ENCODE measurements at places on chromosomes 1 and 21. TPM values are rescaled to one million over a fixed set of nuclear protein-coding genes. Genes with fewer than 3 reads are reported as not detected.

- DNase-seq = no peak
Measured at GRCh38 chr1:197778366-197778945, 3.2 kb upstream of the DENND1B start.

GRCh38 chr1:145997016-145997717 is 788 bp upstream of the TXNIP start:
- DNase-seq = peak; percentile 54

- DNase-seq = peak; percentile 76
Measured at GRCh38 chr1:235075048-235075776, 53.4 kb downstream of the TOMM20 start.

The APOBEC4 gene
- not detected for total RNA-seq

The KIF17 gene
- total RNA-seq = 0.77 TPM

DNA sequence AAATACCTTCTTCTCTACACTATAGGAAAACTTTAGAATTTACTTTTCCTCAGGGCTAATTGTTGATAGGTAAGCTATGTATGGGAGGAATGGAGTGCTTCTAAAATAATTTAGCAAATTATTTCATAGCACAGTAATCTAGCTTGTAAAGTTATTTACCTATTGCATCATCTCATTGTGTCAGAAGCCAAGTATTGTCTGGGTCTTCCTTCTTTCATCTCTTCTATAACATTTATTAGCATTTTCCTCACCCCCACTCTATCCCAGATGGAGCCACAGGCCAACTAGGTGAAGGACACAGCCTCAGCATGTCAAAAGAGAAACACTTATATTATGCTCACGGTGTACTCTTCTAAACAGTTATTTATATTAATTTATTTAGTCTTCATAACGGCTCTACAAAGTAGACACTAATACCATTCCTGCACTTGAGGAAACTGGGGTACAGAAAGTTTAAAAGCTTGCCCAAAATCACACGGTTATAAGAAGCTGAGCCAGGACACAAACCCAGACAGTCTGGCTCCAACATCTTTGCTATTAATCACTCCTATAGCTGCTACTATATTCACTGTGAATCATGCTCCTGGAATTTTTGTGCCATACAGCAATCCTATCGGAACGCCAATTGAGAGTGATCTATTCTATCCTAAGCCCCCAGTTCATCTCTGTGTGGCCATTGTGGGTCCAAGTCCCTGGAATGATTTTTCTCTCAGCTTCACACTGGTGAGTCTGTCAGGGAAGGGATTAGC is 43.1 kb downstream of the OR10J5 start:
- DNase-seq = no peak

DNA sequence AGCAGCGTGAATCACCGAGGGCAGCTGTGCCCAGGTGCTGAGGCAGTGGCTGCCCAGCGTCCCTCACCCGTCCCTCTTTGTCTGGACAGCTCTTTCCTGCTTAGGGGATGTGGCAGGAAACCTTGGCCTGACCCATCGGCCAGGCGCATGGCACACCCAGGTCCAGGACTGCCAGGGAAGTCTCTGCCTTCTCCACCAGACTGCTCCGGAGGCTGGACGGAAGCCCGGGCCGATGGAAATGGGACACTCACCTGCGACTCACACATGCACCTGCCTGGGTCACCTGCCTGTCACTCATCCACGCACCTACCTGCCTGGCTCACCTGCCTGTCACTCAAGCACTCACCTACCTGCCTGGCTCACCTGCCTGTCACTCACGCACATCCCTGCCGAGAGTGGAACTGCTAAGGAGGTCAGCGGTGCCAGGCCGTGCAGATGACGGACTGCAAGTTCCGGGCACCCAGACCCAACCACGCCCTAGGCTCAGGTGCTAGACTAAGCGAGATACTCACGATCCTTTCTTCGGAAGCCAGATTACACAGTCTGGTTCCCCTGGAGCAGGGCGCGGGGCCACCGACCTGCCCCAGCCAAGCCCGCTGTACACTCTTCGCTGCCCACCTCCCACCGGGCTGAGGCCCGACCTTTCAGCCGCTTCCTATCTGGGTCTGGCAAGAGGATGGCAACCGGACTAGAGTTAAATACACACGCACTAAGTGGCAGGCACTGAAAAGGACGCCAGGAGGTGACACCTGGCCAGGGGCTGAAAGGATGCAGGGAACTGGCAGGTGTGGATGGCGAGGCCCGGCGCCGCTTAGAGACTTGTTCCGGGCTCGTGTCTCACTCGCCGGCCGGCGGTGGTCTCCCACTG is 1.1 kb downstream of the UBE2J2 start:
- DNase-seq = no peak

- DNase-seq = no peak
Measured at GRCh38 chr21:38590449-38591217, 92.4 kb upstream of the ERG start.

DNA sequence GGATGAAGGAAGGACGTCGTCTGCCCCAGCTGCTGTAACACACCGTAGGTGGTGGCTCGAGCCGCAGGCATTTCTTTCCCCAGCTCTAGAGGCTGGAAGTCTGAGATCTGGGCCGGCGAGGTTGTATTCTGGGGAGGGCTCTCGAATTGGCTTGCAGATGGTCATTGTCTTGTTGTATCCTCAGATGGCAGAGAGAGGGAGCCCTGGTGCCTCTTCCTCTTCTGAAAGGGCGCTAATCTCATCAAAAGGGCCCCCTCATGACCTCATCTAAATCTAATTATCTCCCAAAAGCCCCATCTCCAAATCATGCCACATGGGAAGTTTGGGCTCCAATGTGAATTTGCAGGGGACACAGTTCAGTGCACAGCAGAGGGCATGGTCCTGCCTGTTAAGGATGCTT is 109.0 kb downstream of the SIK1 start:
- no peak for DNase-seq

GRCh38 chr1:26357121-26357602 is 3.2 kb upstream of the CRYBG2 start:
- DNase-seq = no peak

- no peak for DNase-seq
Measured at GRCh38 chr21:44737706-44738354, 26.5 kb upstream of the TSPEAR start.

- DNase-seq = no peak
Measured at GRCh38 chr1:92363401-92363800, 64.5 kb downstream of the RPAP2 start.

DNA sequence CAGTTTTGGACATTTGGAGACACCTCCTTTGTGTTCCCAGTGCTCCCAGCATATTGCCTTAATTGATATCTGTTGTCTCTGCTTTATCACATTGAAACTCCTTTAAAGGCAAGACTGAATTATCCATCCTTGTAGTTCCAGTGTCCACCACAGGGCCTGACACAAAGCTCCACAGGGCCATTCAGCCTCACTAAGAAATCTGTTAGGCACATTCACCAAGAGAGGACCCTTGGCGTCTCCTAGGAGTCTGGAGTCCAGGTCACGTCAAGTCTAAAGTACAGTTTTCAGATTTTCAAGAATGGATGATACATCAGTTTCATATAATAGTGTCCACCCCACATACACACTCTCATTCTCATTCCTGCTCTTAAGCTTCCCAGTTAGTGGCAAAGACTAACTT is 4.8 kb downstream of the ACP6 start:
- DNase-seq = no peak

The DEPDC1 gene
- 5.6 TPM for total RNA-seq

GRCh38 chr1:212565571-212566305 is 42.8 kb upstream of the ATF3 start:
- DNase-seq = no peak

GRCh38 chr1:162062542-162063015 is 6.9 kb upstream of the NOS1AP start:
- no peak for DNase-seq

- DNase-seq = no peak
Measured at GRCh38 chr1:21763694-21764419, 19.1 kb downstream of the USP48 start.

- DNase-seq = no peak
Measured at GRCh38 chr1:228018125-228018398, 11.3 kb downstream of the WNT3A start.

The SNAP47 gene
- 72.8 TPM for total RNA-seq

DNA sequence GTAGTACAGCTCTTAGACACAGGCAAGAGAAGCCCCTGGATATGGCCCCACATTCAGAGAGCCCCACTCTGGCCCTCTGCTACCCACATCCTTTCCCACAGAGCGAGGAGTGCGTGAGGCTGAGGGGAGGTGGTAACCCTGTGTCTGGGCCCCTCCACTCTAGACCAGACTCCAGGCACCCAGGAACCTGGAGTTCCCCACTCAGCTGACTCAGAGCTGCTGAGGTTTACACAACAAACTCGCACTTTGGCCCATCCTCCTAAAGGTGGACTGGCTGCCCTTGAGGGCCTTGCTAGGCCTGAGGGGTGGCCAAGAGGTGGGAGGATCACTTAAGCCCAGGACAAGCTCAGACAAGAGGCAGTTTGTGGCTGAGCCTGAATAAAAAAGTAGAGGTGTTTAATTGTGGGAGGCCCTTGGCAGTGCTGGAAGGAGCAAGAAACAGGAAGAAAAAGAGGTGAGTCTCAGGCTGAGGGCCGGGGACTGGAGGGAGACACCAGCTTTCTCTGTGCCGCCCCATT is 10.7 kb downstream of the MR1 start:
- DNase-seq = no peak

- DNase-seq = no peak
Measured at GRCh38 chr1:90821788-90822359, 104.8 kb upstream of the BARHL2 start.

The OR2T33 gene
- total RNA-seq = not detected

The AVPR1B gene
- total RNA-seq = not detected

DNA sequence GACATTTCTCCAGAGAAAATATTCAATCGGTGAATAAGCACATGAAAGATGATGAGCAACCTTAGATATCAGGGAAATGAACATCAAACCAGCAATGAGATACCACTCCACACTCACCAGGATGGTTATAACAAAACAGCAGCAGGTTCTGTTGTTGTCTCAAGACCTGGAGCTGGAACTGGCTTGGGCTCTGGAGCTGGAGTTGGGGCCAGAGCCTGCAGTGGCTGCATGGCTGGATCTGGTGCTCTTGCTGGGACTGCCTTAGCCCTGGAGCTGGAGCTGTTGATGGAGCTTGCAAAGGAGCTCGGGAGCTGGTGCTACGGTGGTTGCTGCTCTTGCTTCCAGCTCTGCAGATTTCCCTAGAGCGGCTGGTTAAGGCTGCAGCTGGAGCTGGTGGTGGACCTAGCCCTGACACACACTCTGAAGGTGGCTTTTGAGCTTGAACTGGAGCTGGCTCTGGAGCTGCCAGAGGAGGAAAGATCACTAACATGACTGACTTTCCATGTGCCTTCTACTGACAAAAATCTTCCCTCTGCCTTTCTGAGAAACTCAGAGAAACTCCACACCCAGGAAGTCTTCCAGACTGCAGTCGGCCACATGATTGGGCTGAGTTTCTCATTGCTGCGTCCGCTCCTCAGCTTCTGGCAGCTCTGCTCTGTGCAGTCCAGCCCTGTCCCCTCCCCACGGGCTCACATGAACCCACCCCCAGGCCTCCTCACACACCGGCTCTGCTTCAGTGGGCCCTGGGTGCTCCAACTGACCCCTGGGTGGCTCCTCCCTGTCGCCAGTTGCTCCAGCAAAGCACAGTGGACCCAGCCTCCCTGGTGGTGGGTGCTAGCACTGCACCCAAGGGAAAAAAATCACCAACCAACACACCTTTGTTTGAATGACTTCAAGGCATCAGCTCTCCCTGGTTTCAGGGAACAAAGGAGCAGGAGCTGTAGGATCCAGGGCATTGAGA is 139.1 kb upstream of the FMN2 start:
- no peak for DNase-seq

DNA sequence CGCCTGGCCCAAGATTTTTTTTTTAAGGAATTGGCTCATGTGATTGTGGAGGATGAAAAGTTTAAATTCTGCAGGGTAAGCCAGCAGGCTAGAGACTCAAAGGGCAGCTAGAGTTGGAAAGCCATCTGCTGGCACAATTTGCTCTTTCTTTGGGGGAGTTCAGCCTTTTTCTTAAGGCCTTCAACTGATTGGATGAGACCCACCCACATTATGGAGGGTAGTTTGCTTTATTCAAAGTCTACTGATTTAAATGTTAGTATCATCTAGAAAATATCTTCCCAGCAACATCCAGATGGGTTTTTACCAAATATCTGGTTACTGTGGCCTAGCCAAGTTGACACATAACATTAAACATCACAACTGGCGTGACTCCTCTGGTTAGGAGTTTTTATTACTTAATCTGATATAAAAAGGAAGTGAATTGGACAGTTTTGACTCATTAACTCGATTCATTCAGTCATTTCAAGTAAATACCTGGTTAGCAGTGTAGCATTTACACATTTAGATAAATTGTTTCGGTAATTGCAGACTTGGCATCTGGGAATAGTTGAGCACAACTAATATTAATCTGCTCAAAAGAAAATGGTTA is 12.4 kb downstream of the HOOK1 start:
- DNase-seq = no peak

GRCh38 chr1:119981496-119981895 is 85.2 kb upstream of the ADAM30 start:
- no peak for DNase-seq

DNA sequence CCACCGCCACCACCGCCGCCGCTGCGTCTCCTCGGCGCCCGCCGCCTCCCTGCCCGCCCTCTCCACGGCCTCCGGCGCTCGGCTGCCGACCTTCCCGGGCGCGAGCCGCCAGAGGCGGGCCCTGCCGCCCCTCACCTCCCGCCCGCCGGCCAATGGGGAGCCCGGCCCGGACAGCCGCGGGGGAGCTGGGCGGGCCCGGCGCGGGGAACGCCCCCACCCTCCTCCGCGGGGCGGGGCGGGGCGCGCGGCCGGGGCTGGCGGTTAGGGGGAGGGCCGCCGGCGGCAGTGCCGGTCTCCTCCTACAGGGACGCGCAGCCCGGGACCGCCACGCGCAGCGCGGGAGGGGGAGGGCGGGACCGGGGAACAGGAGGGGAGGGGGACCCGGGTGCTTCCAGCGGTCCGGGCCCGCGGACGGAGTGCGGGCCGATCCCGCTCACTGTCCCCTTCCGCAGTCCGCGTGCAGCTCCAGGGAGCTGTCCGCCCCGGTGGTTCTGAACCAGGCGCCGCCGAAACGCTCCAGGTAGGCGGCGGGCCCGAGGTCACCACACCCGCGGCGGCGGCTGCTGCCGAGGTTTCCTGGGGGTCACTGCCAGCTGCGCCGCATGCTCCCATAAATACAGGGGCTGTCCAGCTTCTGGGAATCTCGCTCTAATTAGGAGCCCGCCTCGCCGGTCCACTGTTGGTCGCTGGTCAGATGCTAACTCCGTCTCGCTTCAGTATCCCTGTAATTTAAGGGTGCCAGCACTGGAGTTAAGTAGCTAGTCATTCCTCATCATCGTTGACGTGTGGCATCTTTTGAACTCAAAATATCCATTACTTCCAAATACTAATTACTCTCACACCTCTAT is at the start of gene PGBD5:
TSS of gene PGBD5 (minus strand) at position 87 of the 848 bp plus-strand sequence. CDS start 404 bp downstream, outside the sequence.
- DNase-seq = no peak

Measured in uterus (tissue), 4 donors.